ENCODE measurements at places on chromosomes 6 and 20.

GRCh38 chr6:3524456-3524855 is 67.6 kb upstream of the SLC22A23 start:
- no peak for DNase-seq

- DNase-seq = peak; percentile 74
Observed at GRCh38 chr6:33200219-33201146, at the start of the genes RXRB and SLC39A7. Gene RXRB (minus strand): TSS chr6:33200665. CDS start chr6:33200476, 189 bp downstream. Gene SLC39A7 (plus strand): TSS chr6:33200867. CDS start chr6:33201246, 379 bp downstream.

DNA sequence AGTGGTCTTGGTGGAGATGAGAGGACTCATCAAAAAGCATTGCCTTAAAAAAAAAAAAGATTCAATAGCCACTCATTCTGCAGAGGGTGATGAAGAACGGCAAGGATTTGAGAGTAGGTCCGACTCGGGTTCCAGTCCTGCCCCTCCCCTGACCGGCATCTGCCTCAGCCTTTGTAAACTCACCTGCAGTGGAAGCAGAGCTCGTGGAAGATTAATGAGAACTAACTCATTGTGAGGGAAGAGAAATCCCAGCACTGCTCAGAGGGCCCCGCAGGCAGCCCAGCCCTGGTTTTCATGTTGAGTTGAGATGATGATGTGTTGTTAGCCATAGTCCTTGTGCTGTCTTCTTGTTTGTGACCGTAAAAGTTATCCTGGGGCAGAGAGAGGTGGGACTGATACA is 59.4 kb downstream of the GCNT2 start:
- no peak for DNase-seq

DNA sequence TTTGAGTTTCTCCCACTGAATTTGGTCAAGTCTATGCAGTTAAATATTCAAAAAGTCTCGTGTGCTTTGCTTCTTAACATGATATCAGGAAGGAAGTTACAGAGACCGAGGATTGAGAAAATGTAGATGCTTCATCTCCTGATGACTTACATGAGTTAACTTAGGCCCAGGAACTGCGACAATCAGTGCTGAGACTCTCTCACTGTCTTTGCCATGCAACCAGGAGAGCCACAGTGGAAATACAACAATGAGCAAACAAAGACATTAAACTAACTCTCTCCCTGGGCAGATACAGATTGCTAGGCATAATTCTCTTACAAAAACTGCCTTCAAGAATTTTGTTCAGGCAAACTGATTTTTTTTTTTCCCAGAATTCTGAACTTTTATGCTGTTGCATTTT is 440.6 kb upstream of the EPHA7 start:
- DNase-seq = no peak

DNA sequence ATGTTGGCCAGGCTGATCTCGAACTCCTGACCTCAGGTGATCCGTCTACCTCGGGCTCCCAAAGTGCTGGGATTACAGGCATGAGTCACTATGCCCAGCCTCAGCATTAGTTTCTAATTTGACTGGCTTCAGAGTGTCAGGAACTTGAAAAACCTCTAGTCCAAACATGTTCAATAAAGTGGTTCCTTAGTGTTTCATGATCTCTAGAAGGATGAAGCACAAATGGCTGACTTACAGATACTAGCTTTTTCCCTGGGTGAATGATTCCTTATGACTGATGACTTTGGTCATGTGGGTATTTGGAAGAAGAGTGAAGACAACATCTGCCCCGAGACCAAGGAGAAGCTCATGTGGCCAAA is 16.4 kb downstream of the GLYATL3 start:
- no peak for DNase-seq

DNA sequence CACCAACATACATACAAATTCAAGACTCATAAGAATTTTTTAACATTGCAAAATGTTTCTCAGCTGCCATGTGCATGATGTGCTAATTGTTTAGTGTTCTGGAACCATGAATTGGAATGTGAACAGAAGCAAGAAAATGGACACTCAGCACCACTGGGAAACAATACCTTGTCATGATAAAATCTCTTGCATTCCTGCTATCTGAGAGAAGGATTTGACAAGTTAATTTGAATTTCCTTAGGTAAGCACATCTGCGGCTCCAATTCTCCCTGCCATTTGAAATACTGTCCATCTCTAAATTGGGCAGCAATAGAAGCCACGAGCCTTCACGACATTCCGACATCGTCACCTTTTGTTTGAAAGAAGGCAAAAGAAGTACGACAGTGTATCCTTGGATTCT is 1104.6 kb upstream of the MAP3K7 start:
- no peak for DNase-seq

- no peak for DNase-seq
Observed at GRCh38 chr6:27591699-27592480, 119.0 kb upstream of the ZNF184 start.

- no peak for DNase-seq
Observed at GRCh38 chr6:12288211-12288618, 1.9 kb upstream of the EDN1 start.

DNA sequence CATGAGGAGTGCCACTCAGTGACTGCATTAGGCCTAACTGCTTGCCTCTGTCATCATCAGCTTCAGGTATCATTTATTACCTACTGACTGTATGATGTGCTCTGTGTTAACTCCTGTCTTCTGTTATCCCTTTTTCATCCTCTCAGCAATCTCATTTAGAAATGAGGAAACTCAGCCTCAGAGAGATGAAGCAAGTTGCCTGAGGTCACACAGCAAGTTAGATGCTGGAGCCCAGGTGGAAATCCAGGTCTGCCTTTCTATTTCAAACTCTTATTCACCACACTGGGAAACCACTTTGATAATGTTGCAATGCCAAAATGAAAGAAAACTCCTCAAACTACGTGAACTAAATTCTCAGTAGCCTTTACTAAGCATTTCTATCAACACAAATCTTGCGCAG is 1.3 kb downstream of the FERMT1 start:
- no peak for DNase-seq

- no peak for DNase-seq
Observed at GRCh38 chr20:44206132-44206531, 4.4 kb downstream of the OSER1 start.

DNA sequence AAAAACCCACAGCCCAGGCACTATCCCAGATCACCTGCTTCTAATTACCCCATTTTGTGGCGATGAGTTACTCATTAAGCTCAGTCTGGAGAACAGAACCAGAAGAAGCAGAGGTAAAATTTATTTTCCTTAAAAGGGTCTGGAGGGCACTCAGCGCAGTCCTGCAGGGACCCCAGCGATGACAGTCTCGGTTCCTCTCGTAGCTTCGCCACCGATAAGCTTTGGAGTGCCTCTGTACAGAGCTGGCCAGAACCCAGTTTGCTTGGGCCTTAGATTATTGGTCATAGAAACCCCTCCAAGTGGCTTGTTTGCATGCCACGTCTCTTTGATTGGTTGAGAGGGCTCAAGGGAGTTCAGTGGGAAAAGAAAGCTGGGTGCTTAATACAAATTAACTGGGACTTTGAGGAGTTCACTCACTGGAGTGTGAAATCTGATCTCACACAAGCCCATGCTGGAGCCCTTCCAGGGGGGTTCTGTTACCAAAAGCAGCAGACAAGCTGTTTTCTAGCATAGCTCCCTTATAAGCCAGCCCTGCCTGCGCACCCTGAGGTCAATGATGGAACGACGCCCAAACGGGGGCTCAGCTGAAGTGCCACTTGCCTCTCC is 158.5 kb upstream of the ARID1B start:
- no peak for DNase-seq

- no peak for DNase-seq
Observed at GRCh38 chr6:113857556-113858479, 673 bp downstream of the MARCKS start.

DNA sequence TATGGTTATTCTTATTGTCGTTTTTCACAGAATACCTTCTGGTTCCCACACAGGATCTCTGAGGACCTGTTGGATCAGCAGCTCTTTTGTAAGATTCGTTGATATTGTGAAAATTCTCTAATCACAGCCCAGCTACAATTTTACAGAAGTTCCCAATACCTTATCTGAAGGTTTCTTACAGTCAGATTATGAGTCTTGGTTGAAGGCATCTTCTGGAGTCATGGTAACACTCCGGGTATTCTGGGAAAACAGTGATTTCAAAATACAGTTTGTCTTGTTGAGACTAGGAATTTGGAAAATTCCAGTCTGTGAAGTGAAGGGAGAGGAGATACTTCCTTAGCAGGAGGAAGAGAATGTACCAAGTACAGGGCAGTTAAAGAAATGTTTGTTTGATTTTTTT is 22.2 kb upstream of the HLA-C start:
- DNase-seq = no peak

DNA sequence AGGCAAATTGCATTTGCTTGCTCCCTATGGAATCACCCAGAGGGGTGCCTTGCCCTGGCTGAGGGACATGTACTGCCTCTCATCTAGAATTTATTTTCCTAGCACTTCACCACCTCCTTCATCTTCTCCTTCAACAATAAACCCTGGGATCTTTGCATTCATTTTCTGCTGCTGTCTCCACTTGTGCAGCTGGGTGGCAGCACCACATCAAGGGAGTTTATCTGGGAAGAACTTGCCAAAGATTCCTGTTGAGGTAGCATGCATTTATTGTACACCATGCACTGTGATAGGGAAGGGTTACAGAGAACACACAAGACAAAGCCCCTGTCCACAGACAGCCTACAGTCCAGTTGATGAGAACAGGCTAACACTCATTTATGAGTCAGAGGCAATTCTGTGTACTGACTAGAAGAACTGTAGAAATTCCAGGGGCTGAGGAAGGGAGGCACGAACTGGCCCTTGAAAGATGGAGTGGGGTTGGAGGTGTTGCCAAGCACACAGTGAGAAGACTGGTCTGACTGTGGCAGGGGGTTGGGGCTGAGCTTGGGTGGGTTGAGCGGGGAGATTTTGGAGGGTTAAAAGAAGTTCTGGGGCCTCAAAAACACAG is 17.5 kb downstream of the C20orf173 start:
- DNase-seq = no peak

DNA sequence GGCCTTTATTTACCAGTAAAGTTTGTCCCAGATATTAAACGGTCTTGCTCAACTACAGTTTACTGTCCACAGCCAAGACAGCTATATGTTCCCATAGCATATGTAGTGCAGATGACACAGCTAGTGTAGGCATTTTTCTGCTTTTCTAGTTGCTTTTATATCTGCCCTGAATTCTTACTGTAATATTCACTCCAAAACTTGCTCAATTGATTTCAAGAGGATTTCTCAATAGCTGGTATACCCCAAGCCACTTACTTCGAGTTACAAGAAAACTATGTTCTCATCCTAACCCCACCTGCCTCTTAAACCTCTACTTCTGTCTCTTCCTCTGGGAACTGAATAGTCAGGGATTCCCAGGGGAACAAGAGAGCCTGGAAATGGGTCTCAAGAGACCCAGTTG is 18.9 kb upstream of the ROS1 start:
- DNase-seq = no peak

DNA sequence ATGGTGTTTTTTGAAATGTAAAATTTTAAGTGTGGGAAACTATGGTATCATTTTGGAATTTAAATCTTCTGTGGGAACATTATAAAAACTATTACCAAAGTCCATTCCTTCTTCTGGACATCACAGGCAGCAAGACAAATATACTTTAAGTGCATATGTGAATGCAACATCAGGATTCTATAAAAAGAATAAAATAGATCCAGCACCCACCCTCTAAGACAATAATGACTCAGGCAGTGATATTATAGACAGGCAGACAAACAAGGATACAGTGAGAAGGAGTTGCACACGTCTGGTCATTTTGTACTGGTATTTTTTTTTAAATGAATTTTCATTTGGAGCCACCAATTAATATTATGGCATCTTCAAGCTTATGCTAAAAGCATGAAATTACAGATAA is 21.1 kb upstream of the NEDD9 start:
- no peak for DNase-seq

DNA sequence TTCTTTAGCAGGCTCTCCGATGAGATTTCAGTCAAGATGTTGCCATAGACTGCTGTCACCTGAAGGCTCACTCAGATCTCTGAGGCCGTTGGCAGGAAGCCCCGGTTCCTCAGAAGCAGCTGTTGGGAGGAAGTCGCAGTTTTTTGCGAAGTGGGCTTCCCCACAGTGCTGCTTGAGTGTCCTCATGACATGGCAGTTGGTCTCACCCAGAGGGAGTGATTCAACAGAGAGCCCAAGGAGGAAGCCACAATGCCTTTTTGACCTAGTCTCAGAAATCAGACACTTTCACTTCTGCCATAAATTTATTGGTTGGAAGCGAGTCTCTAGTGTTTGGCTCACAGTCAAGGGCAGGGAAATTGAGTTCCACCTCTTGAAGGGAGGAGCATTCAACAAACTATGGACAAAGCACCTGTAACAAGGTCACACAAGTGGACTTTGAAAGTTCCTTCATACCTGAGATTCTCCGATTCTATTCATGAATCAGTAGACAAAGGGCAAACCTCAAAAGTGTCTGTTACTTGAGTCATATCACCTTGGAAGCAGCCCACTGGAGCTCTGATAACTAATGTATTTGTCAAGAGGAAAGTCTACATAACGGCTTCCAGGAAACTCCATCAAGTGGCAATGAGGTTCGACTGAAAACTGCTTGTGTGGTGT is 208.3 kb downstream of the TASP1 start:
- no peak for DNase-seq

- DNase-seq = no peak
Observed at GRCh38 chr20:37393196-37393862, 47.4 kb downstream of the SRC start.

- DNase-seq = no peak
Observed at GRCh38 chr20:64268174-64268573, 12.6 kb downstream of the PCMTD2 start.

GRCh38 chr6:154543628-154544027 is 33.1 kb upstream of the CNKSR3 start:
- no peak for DNase-seq

GRCh38 chr20:25230166-25230831 is 17.6 kb upstream of the PYGB start:
- DNase-seq = no peak

DNA sequence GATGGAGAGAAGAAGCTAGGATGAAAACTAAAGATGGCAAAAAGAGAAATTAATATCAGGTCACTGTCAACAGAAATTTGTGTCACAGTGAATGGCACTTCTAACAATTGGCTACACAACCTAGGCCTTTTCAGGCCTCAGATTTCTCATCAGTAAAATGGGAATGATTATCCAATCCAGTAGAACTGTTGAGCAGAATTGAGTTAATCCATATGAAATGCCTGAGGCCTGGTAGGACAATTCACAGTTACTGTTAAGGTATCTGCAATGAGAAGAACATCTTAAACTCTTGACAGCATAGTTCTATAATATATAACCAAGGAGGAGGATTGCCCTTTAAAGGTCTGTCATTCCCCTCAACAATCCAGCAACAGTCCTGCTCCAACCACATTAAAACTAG is 217.9 kb upstream of the ZNF217 start:
- no peak for DNase-seq
